Stimulated activated CD8-positive, alpha-beta memory T cell treated with anti-CD3 and anti-CD28 coated beads, Interleukin-15, amount 100 ng/mL, for 48 hours (primary cell): ENCODE measurements at places on chromosomes 4 and X.

DNA sequence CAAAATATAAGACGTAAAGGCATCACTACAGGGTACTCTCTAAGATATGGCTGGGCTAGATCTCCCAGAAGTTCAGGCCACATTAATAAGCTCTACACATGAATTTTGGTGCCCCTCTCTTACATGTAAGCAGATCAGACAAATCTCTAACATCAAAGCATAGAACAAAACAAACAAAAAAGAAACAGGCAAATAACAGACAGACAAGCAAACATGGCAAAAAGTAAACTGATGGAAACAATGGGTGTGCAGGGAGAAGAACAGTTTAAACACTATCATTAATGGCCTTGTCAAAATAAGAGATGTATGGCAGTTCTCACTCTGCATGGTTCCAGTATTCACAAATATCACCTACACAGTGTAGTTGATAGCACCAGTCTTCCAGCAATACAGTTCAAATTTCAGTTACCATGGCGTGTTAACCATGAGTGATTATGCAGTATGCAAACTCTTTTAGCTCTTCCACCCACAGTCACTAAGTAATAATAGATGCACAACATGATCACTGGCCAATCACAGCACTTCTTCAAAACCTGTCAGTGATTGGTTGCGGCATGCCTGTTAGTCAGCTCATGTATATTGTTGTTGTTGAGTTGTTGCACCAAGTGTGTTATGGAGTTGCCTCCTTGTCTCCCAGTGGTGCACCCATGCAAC lies 110.7 kb upstream of the TLR3 start:
- no peak for DNase-seq

- no peak for DNase-seq
These were observed 81.8 kb upstream of the RBPJ start for GRCh38 chr4:26238778-26239679.

GRCh38 chr4:82398263-82398662 lies 24.5 kb upstream of the HNRNPD start:
- DNase-seq, result no peak

GRCh38 chr4:76989391-76990061 lies 40.0 kb downstream of the SEPTIN11 start:
- DNase-seq, result peak; percentile 27

- no peak for DNase-seq
These were observed 78.2 kb downstream of the SH3BGRL start for GRCh38 chrX:81280148-81280547.

DNA sequence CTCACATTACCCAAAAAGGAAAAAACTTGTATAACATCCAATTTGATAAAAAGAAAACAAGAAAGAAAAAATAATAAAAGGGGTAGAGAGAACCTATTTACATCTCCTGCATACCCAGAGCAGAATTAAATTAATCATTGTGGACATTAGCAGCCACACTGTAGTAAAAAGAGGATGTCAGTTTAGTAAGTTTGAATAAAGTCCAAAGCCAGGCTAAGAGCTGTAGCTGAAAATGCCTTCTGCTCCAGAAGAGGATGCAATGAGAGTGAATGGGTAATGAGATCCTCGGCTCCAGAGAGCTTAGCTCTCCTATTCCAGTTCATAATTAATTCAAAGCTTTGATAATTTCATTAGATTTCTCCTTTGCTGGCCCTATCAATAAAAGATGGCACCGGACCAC lies 78.2 kb downstream of the SLC10A7 start:
- DNase-seq, result no peak

DNA sequence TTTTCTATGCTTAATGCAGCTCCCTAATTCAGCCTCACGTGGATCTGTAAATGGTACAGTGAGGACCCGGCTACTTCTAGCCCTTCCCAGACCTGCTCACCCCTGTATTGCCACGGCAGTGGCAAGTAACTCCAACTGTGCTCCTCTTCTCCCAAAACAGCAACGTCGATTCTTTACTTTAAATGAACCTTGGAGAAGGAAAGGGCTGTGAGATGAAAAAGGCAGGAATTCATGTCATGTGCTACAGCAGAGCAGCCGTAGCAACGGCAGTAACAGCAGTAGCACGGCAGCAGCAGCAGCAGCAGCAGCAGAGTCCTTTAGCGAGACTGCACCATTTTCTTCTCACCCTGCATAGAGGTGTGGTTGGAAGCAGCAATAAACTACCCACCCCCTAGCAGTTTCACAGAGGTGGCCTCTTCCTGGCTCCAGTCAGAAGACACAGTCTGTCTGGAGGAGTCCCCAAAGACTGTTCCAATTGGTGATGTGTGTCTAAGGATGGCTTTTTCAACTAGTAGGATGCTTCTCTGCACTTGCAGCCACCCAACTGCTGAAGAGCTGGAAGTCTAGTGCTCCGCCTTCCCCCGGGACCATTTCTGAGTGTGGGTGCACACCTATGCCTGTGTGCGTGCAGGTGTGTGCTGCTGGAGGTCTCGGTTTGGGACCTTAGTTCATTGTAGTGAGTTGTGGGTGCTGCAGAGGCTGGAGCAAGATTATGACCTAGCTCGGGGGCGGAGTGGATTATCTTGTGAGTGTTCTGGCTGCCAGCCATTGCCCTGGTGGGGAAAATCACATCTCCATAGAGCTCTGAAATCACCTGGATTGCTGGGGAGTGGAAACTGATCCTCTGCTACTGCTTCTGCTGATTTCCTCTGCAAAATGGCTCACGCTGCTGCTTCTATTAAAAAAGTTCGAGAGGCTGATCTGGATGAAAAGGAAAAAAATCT lies 67.2 kb downstream of the ANK2 start:
- DNase-seq, result no peak

DNA sequence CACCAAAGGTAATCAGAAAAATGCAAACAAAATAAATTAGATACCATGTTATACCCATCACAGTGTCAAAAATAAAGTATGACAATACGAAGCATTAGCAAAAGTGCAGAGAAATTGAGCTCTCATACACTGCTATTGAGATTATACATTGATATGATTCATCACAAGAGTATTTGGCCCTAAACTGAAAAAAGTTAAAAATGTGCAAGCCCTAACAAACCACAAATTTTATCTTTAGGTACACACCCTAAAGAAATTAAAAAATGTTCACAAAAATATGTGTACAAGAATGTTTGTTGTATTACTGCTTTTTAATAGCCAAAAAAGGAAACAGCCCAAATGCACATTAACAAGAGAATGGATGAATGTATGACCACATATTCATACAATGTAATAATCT lies 137.9 kb upstream of the MAGEA10 start:
- no peak for DNase-seq

- DNase-seq, result no peak
These were observed 5.2 kb downstream of the CXCL1 start for GRCh38 chr4:73874386-73874785.

- DNase-seq, result no peak
These were observed 764.6 kb upstream of the FTHL17 start for GRCh38 chrX:31836479-31836878.

DNA sequence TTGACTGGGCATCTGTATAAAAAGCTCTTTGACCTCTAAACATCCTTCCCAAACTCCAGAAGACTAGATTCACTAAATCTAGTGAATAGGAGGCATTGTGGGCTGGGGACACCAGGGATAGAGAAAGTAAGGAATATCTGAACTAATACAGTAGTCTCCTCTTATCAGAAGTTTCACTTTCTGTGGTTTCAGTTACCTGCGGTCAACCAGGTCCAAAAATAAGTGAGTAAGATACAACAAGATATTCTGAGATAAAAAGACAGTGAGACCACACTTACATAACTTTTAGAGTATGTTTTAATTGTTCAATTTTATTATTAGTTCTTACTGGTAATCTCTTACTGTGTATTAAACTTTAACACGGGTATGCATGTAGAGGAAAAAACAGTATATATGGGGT lies 376.5 kb downstream of the HNRNPD start:
- DNase-seq, result no peak

DNA sequence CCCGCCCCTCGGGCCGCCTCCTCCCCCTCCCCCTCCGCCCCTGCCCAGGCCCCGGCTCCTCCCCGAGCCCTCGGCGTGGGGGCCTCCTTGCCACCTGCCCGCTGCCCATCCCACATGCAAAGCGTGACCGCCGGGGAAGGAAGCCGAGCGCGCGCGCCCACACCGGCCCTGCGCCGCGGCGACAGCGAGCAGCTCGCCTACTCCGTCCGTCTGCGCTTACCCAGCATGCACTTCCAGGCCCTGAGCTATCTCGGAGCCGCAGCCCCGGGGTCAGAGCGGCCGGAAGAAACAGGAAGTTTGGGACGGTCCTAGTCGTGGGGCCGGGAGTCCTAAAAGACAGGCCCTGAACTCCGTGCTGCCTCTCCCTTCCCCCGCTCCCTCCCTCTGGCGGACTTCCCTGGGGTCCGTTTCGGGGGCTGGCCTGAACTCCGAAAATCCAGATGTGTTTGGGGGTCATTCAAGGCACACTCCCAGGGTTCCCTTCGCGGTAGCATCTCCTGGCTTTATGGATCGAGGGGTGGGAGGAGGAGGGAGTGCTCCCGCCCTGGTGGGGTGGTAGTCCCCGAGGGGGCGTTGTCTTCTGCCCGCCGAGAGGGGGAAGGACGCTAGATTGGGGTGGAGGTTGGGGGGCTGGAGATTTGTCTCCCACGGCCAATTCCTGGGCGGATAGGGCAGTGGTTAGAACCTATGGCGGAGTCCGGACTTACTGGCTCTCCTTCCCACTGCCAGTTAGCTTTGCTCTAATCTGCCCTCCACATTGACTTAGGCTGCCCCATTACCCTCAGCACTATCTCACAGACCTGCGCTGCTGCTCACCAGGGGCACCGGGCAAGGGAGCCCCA lies 25.0 kb upstream of the BCORL1 start:
- DNase-seq, result peak; percentile 41

DNA sequence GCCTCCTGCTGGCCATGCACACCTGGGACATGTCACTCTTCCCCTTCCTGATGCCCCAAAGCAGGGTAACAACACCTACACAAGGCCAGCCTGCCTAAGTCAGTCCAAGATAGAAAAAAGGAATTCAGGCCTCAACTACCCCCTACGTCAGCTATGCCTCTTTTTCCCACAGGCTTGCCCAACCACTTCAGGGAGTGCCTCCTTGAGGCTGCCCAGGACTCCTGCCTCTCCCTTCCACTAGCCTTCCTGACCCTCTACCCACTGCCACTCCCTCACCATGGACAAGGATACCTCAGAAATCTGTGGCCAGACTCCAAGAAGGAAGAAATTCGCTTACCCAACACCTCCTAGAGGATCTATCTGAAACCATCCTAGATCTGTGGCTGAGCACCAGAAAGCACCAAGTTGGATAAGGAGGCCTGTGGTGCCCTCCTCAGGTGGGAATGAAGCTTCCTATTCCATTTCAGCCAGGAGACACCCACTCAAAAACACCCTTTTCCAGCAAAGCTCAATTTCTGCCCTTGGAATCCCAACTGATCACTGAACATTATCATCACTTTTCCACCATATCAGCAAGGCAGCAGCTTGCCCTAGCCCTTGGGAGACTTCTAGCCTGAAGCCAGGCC lies 1.8 kb downstream of the KDM5C start:
- DNase-seq, result no peak

- DNase-seq, result no peak
These were observed 37.2 kb upstream of the FAM9B start for GRCh38 chrX:9071031-9071650.

- DNase-seq, result no peak
These were observed 294.0 kb downstream of the CAMK2D start for GRCh38 chr4:113467581-113467980.

GRCh38 chrX:252957-253291 lies 28.3 kb upstream of the PLCXD1 start:
- DNase-seq, result no peak

DNA sequence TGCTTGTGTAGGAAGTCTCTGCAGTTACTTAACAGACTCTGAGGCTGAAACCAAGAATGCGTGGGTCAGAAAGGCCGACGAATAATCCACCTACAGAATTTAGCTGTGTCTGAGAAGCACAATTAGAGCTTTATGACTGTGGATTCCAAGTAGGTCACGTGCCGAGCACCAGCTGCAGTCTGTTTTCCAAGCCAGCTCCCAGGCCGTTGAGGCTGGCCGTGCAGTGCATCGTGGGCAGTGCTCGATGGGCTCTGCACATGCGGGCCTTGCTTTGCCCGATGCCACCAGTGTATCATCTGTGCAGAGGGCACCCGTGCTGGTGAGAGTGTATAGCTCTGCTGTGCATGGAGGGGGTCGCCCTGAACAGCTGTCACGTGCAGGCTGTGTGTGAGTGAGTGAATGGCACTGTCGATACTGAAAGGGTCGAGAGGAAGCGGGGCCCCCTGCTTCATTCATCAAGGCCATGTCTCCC lies 67.5 kb upstream of the CLDN34 start:
- peak; percentile 8 for DNase-seq

DNA sequence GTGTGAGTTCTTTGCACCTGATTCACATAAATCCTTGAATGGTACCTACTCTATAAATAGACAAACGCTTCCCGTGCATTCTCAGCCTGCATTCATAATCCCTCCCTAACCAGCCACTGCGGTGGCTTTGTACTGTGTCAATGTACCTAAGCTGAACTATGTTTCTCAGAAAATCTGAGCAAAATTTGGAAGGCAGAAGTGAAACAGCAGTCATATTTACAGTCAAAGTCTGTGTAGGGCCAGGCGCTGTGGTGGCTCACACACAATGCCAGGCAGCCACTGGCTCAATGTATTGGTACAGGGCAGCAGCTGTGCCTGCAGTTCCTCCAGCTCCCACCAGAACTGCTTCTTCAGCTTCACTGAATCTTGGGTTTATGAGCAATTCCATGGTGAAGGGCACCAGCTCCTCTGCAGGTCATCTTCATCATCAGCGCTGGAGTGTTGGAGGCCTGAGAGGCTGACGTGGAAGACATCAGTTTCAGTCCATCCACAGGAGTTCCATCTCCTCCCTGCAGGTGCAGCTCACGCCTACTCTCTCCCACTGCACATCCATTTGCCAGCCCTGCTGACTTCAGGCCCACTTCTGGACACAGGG lies 32.3 kb upstream of the IRF2 start:
- DNase-seq, result peak; percentile 13

- DNase-seq, result no peak
These were observed 338.0 kb downstream of the SPOCK3 start for GRCh38 chr4:166896254-166896653.

GRCh38 chr4:99945718-99946355 lies 581 bp downstream of the DNAJB14 start:
- no peak for DNase-seq

- DNase-seq, result no peak
These were observed 52.4 kb upstream of the TBC1D14 start for GRCh38 chr4:6857009-6857882.

- DNase-seq, result no peak
These were observed 304.2 kb downstream of the TENM3 start for GRCh38 chr4:182547435-182547834.

- DNase-seq, result peak; percentile 53
These were observed 10.1 kb downstream of the DLG3 start for GRCh38 chrX:70454441-70455365.

GRCh38 chrX:155766321-155766720 lies 114.8 kb upstream of the VAMP7 start:
- DNase-seq, result no peak

- peak; percentile 47 for DNase-seq
These were observed 37.8 kb upstream of the SLC9A7 start for GRCh38 chrX:46796574-46797191.

- no peak for DNase-seq
These were observed 51.0 kb downstream of the ADGRL3 start for GRCh38 chr4:61251129-61251528.
